ENCODE measurements at places on chromosomes 11 and 22. TPM values are rescaled to one million over a fixed set of nuclear protein-coding genes. Genes with fewer than 3 reads are reported as not detected.

GRCh38 chr22:43313244-43313889 is 29.8 kb downstream of the SCUBE1 start:
- H3K36me3 ChIP-seq, result no peaks in the 10 kb centered on the region
- no peak overlapping the region for H3K27ac ChIP-seq

DNA sequence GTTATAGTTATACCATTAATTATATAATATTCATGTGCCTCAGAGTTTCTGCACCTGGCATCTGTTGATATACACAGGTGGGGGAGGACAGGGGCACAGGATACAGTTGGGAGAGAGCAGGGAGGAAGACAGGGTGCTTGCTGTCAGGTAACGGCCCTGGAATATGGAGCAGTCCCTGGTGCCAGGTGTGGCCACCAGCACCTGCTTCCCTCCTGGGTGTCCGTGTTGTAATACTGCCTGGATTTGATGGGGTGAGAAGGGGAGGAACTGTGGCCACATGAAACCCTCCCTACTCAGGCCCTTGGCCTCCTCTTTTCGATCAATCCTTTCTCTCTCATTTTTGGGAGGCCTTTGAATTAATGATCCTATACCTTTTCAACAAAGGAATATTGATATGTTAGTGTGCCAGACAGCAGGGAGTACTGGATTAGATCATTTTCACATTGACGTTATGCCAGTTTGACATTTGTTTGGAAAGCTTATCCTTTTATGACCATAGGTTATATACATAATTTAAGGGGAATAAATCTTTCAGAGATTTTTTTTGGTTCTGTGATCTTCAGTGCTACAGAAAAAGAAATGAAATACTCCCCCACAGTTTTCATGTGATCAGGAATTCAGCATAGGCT is 88.6 kb downstream of the TEAD1 start:
- no peak overlapping the region for H3K4me3 ChIP-seq
- no peaks in the 10 kb centered on the region for H3K36me3 ChIP-seq
- H3K4me1 ChIP-seq, result no peaks in the 10 kb centered on the region
- DNase-seq, result no peak
- peaks cover 40% of the 10 kb centered on the region for H3K27me3 ChIP-seq
- no peak overlapping the region for H3K27ac ChIP-seq

TRIM66 gene
- 42.4 TPM for total RNA-seq

- H3K36me3 ChIP-seq, result peaks cover 13% of the 10 kb centered on the region
- no peak overlapping the region for H3K4me3 ChIP-seq
- no peaks in the 10 kb centered on the region for H3K4me1 ChIP-seq
These were observed 33.2 kb downstream of the CALCA start for GRCh38 chr11:14938936-14939335.

GRCh38 chr11:72643547-72643946 is 30.7 kb downstream of the PDE2A start:
- H3K4me1 ChIP-seq, result peaks cover 2% of the 10 kb centered on the region
- DNase-seq, result no peak
- H3K27ac ChIP-seq, result no peak overlapping the region
- no peaks in the 10 kb centered on the region for H3K36me3 ChIP-seq
- H3K4me3 ChIP-seq, result no peak overlapping the region
- H3K27me3 ChIP-seq, result peaks cover 4% of the 10 kb centered on the region

DNA sequence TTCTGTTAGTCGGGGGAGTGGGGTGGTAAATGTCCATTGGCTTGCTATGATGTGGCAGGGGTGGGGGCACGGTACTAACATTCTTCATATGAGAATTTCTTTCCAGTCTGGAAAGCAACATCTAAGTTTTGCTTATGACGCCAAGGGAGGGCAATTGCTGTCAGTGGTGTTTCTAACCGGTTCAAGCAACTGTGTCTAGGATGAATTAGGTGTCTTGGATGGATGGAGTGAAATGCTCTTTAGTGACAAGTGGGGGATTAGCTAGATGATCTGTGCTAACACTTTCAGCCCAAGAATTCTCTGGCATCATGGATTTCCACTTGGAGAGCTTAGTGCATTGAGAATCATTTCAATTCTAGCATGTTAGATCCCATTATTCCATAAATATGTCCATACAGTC is 262.6 kb upstream of the SORL1-AS1 start:
- H3K4me3 ChIP-seq, result no peak overlapping the region
- DNase-seq, result no peak
- no peaks in the 10 kb centered on the region for H3K36me3 ChIP-seq
- H3K27ac ChIP-seq, result no peak overlapping the region
- no peaks in the 10 kb centered on the region for H3K4me1 ChIP-seq

GRCh38 chr11:95659088-95659487 is 130.5 kb downstream of the FAM76B start:
- H3K4me3 ChIP-seq, result no peak overlapping the region
- DNase-seq, result no peak
- H3K27ac ChIP-seq, result no peak overlapping the region
- peaks cover 6% of the 10 kb centered on the region for H3K4me1 ChIP-seq
- H3K36me3 ChIP-seq, result no peaks in the 10 kb centered on the region

PARVA gene
- total RNA-seq, result not detected

NAA40 gene
- total RNA-seq, result 46.0 TPM

- no peak overlapping the region for H3K27ac ChIP-seq
- H3K27me3 ChIP-seq, result peaks cover 71% of the 10 kb centered on the region
- DNase-seq, result peak; percentile 45
- peaks cover 15% of the 10 kb centered on the region for H3K4me1 ChIP-seq
- peak overlapping the region; percentile 58 for H3K4me3 ChIP-seq
These were observed 1.4 kb upstream of the KREMEN1 start for GRCh38 chr22:29071261-29072045.

DNA sequence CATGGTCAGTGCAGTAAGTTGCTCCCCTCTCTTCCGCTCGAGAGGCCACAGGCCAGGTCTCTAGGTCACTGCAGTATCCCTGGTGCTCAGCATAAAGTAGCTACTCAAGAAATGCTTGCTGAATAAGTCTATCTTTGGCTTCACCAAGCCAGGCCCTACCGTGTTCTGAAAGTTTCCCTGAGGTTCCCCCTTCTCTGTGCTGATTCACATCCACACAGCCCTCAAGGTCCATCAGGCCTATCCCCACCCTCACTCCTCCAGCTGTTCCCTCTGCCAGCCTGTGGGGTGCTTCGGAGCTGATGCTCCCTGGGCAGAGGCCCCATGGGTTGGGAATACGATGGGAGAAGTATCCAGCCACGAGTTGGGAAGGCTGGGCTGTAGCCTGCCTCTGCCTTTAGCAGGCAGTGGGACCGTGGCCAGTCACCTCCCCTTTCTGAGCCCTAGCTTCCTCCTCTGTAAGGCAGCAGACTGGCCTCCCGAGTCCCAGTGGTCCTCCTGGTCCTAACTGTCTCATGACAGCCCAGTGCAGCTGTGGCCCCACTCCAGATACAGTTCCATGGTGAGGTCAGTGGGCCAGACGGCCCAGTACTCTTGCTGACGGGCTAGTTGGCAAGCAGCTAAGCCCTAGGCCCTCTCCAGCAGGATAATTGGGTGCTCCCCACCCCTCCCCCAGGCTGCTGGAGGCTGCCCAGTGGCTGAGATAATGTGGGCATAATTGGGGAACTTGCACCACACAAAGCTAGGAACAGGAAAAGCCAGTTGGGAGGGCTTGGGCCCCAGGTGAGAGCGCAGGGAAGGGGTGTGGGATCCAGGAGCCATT is 48.2 kb downstream of the NECTIN1 start:
- H3K4me1 ChIP-seq, result peaks cover 19% of the 10 kb centered on the region
- H3K27ac ChIP-seq, result no peak overlapping the region
- no peak overlapping the region for H3K4me3 ChIP-seq

DNA sequence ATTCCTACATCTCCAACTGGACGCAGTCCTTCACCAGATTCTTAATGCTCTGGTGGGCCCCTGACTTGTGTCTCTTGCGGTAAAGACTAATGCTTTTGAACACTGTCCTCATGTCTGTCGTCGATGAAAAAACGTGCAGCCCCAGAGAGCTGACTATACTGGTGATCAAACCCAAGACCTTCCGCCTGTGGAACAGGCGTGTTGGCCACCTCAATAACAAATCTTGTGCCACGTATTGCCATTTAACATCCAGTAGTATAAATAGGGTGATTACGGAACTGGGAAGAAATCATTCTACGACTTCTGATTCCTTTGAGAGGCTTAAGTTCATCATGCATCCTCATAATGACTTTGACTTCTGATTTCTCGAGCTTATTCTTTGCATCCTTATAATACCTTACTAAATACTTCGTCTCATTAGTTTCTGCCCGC is 45.6 kb downstream of the OR4D9 start:
- peaks cover 50% of the 10 kb centered on the region for H3K4me1 ChIP-seq
- peak overlapping the region; percentile 86 for H3K27ac ChIP-seq
- H3K4me3 ChIP-seq, result peak overlapping the region; percentile 75

DNA sequence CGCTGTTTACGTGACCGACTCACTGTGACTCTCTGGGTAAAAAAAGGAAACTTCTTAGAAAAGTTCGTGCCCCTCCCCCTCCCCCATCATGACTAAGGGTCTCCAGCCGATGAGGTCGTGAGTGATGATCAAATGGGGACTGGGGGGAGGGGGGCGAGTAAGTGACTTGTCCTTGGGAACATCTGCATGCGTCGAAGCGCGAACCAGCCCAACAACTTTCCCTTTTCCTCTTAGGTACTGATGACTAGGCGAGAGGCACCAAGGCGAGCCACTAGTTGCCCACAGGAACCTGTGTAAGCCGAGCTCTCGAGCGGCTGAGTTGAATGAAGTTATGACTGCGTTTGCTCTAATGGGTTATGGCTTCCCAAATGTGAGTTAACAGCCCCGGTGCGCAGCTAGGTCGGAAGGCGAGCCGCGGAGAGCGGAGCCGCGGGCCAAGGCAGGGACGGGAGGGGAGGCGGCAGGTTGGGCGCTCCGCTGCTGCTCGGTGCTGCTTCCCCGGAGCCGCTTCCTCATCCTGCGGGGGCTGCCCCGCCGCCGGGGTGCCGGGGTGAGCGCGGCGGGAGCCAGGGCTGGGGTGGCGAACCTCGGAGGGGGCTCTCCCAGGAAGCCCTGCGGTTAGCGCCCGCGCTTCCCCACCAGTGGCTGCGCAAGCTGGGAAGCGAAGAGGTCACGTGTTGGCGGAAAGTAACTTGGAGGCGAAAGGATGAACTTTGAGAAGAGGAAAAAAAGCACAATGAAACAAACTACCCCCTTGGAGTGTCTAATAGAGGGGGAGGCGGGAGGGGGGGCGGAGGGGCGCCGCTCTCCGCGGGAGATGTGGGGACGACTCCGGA is 22.1 kb upstream of the BDNF start:
- peaks cover 6% of the 10 kb centered on the region for H3K4me1 ChIP-seq
- H3K36me3 ChIP-seq, result peaks cover 5% of the 10 kb centered on the region
- DNase-seq, result no peak
- H3K27ac ChIP-seq, result no peak overlapping the region
- no peak overlapping the region for H3K4me3 ChIP-seq

DNA sequence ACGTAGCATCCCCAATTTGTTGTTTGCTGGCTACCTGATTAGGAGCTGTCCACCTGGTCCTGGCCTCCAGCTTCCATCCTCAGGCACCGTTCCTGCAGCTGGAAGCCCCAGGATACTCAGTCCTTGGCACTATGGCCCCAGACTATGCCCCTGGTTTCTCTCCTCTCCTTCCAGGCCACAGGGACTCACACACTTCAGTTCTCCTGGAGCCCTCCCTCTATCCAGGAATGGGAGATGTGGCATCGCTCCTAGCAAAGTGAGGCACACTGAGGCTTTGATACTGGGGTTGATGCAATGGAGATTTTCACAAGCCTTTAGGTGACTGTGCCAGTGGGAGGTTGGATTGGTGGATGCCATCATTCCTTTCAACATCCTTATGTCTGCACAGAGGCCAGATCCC is 142.8 kb upstream of the B3GAT1 start:
- no peak overlapping the region for H3K27ac ChIP-seq
- peak; percentile 14 for DNase-seq
- H3K36me3 ChIP-seq, result no peaks in the 10 kb centered on the region
- H3K27me3 ChIP-seq, result peaks cover 12% of the 10 kb centered on the region
- no peak overlapping the region for H3K4me3 ChIP-seq

- H3K4me1 ChIP-seq, result peaks cover 4% of the 10 kb centered on the region
- H3K36me3 ChIP-seq, result no peaks in the 10 kb centered on the region
These were observed 101.0 kb downstream of the SNX19 start for GRCh38 chr11:130815097-130815802.

NKAPD1 gene
- 20.6 TPM for total RNA-seq

PKDREJ gene
- not detected for total RNA-seq

DNA sequence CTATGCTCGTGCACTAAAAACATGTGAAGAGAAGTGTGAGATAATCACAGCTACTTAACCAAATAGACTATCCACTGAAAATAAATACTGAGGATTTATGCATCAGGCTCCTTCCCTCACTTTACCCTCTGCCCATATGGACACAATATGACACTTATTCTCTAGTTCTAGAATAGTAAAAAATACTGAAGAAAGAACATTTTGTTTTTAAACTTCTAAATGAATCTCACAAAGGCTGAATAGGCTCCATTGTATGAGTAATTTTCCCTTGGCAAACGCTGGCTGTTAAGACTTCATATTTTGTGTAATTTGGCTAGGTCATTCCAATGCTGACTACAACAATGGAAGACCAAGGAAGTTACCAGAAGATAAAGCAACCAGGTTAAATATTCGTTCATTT is 9.9 kb downstream of the HPS5 start:
- peaks cover 21% of the 10 kb centered on the region for H3K36me3 ChIP-seq
- no peak for DNase-seq
- H3K27me3 ChIP-seq, result no peaks in the 10 kb centered on the region
- no peak overlapping the region for H3K4me3 ChIP-seq
- H3K27ac ChIP-seq, result no peak overlapping the region

HBG2 gene
- not detected for total RNA-seq

ANO3 gene
- 0.05 TPM for total RNA-seq

GRCh38 chr11:36088266-36088972 is 144.6 kb downstream of the LDLRAD3 start:
- peaks cover 15% of the 10 kb centered on the region for H3K4me1 ChIP-seq
- no peaks in the 10 kb centered on the region for H3K36me3 ChIP-seq
- DNase-seq, result peak; percentile 31
- peaks cover 29% of the 10 kb centered on the region for H3K27me3 ChIP-seq

TNRC6B gene
- total RNA-seq, result 40.0 TPM

PRSS23 gene
- total RNA-seq, result 4.9 TPM

- DNase-seq, result no peak
- peaks cover 2% of the 10 kb centered on the region for H3K4me1 ChIP-seq
- H3K36me3 ChIP-seq, result no peaks in the 10 kb centered on the region
- no peak overlapping the region for H3K4me3 ChIP-seq
- no peak overlapping the region for H3K27ac ChIP-seq
- peaks cover 15% of the 10 kb centered on the region for H3K27me3 ChIP-seq
These were observed 278.9 kb upstream of the NARS2 start for GRCh38 chr11:78853521-78853920.

DNA sequence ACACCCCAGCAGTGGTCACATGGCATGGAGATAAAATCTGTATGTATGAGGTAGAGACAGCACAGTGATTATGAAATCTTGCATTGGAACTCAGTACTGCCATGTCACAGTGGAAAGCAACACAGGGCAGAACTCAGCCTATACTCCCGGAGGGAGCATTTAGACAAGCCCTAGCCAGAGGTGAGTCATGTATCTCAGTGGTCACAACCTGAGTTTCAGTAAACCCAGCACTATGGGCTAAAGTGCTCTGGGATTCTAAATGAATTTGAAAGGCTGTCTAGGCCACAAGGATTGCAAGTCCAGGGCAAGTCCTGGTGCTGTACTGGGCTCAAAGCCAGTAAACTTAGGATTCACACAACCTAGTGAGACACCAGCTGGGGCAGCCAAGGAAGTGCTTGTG is 1717.1 kb upstream of the RAG2 start:
- H3K4me3 ChIP-seq, result no peak overlapping the region
- no peaks in the 10 kb centered on the region for H3K36me3 ChIP-seq

- DNase-seq, result no peak
- no peak overlapping the region for H3K4me3 ChIP-seq
These were observed 1129.1 kb downstream of the DLG2 start for GRCh38 chr11:84497981-84498411.

TRAPPC4 gene
- total RNA-seq, result 91.5 TPM

Data from activated CD8-positive, alpha-beta memory T cell treated with anti-CD3 and anti-CD28 coated beads, Interleukin-2, amount 10 ng/mL, durations not matched to agents 7 days and 5 days (primary cell).